NCI-H345 (cell line): ENCODE measurements at places on chromosomes 7 and 10.

GRCh38 chr10:35875016-35875676, 233.1 kb upstream of the FZD8 start:
- DNase-seq, result no peak

GRCh38 chr7:4724648-4725013, 42.5 kb downstream of the FOXK1 start:
- no peak for DNase-seq

DNA sequence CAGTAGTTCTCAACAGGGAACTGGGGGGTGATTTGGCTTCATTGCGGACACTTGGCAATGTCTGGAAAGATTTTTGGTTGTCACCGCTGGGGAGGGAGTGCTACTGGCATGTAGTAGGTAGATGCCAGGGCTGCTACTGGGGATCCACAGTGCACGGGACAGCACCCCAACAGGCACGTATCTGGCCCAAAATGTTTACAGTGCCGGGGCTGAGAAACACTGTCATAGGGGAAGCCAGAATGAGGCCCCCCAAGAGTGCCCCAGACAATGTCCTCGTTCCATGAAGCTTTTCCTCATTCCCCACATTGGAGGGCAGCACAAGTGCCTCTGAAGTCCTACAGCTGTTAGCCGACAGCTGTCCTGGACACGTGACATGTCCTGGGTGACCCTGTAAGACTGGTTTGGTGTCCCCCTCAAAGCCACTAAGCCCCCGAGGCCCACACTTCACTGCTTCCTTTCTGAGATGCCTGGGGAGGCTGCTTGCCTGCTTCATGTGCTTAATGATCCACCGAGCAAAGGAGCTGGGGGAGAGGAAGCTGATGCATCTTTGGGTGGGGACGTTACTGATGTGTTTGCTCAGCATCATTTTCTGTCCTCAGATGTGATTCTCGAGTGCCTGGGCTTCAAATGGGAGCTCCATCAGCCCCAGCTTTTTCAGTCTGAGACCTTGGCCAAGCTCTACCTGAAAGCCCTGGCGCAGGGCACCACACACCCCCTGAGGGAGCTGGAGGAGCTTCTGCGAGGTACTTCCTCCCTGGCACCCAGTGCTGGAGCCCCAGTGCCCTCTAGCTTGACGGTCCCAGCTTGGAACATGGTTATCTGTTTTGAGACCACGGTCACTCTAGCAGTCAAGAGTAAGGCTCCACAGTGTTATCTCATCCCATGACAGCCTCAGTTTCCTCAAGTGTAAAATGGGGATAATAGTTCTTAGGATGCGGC, 14.7 kb downstream of the BTBD16 start:
- no peak for DNase-seq

DNA sequence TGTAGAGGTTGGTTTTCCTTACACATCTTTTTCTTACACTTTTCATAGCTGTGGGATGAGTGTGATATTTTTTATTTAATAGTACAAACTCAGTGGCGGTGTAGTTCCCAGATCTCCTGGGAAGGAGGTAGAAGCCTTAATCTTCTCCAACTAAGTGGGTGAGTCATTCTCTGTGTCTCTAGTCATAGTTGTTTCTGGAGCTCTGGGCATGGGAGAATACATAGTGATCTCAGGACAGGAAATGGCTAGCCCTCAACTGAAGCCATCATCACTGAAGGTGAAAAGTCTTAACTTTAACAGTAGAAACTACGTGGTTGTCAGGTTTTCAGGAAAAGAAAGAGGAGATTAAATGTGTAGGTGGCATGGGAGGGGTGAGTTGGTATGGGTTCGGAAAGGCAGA, 319.4 kb upstream of the FZD8 start:
- no peak for DNase-seq
